ENCODE measurements at places on chromosomes 12 and 14.
A peak's percentile ranks its signal among the peaks of the same experiment; 100 is the strongest.

GRCh38 chr12:94240171-94240570 lies 91.8 kb downstream of the PLXNC1 start:
- DNase-seq = peak; percentile 8

- DNase-seq = no peak
Observed at GRCh38 chr12:110382683-110383082, 20.8 kb downstream of the ANAPC7 start.

- no peak for DNase-seq
Observed at GRCh38 chr14:93744176-93744575, 44.1 kb downstream of the PRIMA1 start.

DNA sequence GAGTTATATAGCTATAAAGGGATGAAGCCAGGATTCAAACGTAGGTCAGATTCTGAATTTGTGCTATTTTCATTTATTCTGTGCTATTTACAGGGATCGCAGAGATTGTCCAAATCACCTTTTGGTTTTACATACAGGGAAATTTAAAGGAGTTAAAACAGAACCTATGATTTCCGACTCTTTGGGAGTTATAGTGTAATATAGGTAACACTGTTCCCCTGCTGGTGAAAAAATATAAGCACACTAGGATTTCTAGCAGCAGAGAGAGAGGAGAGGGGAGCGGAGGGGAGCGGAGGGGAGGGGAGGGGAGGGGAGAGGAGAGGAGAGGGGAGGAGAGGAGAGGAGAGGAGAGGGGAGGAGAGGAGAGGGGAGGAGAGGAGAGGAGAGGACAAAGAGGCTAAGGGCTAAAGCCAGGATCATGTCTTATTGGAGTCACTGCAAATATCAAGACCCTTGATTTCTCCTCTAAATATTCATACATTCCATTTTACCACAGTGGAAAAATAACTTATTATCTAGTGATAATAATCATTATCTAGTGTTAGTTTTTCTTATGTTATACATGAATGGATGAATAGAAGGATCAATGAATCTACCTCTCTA lies 46.2 kb upstream of the KCNH5 start:
- DNase-seq = no peak

DNA sequence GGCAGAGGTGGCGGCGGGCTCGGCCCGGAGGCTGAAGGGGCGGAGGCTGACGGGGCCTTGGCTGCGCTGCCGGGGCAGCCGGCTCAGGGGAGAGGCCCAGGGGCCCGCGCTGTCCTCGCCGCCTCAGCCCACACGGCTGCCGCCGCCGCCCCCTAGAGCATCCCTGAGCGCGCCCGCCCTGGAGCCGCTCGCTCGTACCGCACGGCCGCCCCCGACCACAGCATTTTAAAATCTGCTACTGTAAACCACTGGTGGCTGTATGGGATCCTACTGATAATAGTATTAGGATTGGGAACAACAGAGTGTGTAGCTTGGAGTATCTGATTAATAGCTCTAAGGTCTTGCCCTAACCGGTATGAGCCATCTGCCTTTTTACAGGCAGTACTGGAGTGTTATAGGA lies 22.2 kb upstream of the EDDM3A start:
- no peak for DNase-seq

DNA sequence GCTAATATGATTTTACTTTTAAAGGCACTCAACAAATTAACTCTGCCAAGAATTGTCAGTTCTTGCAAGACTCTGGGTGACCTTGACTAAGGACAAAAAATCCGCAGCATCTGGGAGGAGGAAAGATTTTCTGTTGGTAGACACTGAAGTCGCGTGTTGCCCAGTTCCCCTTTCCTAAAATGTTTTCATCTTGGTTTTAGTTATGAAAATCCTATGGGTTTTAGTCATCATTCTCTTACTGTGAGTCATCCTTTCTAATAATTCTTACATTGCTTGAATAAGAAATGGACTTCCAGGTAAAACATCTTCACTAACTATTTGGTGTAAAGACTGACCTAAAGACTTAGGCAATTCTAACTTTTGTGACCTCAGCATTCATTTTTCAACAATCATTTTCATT lies 9.1 kb downstream of the GSG1 start:
- no peak for DNase-seq

DNA sequence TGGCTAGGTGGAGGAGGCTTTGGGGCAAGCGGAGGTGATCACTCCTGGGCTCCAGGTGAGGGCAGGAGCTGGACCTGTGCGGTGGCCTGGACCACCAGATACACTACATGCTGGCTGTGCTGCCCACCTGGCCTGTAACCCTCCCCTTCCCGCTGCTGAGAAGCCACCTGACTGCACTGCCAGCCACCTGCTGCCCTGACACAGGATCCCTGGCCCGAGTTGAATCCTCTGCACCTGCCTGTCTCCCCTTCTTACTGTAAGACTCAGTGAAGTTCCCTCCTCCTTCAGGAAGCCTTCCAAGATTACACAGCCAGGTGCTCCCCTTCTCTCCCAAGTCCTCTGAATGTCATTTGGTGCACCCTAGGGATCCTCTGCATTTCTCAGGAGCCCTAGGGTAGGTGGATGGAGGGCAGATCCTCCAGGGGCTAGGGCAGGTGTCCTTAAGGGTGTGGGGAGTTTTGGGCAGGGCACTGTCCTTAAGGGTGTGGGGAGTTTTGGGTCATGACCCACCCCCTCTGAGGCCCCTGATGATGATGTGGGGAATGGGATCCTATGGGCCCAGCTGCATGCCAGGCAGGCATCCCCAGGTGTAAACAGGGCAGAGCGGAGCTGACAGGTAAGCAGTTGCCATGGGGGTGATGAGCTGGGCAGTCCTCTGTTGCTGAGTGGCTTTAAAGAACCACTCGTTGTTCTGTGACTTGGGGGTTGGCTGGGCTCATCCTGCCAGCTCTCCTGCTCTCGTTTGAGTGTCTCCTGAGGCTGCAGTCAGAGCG lies 6.7 kb upstream of the MTA1 start:
- DNase-seq = no peak

- DNase-seq = no peak
Observed at GRCh38 chr12:88717188-88717587, 136.9 kb upstream of the KITLG start.

DNA sequence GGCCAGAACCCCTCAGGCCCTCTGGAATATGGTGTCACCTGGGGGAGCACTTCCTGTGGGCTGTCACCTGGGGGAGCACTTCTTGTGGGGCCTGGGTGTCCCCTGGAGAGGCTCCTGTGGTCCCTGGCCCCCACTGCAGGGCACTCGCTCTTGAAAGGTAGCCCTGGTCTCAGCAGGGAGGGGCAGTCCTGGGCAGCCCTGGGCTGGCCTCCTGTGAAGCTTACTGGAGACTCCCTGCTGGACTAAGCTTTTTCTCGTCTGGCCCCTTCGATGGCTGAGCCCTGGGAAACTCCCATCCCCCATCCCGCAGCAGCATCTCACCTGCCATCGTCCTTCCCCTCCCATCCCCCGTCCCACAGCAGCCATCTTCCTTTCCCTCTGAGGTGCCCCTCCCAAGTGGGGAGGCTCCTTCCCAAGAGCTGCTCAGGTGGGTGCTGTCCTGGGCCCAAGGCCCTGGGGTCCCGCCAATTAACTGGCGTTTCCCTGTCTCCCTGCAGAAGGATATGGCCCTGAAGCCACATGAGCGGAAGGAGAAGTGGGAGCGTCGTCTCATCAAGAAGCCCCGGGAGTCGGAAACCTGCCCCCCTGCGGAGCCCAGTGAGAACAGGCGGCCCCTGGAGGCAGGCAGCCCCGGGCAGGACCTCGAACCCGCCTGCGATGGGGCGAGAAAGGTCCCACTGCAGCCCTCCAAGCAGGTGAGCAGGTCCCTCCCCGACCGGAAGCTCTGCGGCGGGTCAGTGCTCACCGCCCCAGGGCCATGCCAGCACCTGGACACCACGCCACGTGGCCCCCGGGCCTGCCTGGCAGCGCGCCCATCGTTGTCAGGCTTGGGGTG lies 17.9 kb downstream of the FBRSL1 start:
- DNase-seq = no peak

DNA sequence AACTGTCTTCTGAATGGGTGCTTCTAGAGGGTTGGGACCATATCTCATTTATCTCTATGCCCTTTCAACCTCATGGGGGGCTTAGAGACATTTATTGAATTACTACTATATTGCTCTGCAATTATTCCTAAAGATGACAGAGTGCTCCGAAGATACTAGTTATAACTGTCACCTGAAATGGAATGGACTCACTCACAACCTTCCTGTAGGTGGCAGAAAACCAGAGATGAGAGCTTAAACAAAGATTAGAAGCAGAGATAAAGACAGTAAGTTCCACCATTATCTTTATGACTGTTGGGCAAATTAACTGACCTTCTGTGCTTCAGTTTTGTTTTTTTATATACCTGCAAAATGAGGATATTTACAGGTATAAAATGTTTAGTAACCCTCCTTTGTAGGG lies 31.5 kb upstream of the GTF2A1 start:
- no peak for DNase-seq

GRCh38 chr14:51908086-51908485 lies 47.7 kb downstream of the GNG2 start:
- DNase-seq = no peak

DNA sequence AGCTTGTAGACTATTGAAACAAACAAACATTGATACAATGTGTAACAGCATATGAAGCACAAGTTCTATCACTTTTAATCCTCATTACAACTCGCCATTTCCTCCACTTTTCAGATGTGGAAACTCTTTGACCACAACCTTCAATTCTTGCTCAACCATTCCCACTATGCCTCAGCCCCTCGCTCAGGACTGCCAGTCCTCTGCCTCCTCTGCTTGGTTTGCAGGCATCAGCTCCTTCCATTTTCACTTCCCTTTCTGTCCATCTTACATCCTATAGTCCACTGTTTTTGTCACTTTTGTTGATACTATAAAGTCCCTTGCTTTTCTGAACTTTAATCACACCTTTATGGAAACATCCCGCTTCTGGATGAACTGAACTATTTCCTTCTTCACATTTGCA lies 28.2 kb upstream of the CD27 start:
- no peak for DNase-seq

DNA sequence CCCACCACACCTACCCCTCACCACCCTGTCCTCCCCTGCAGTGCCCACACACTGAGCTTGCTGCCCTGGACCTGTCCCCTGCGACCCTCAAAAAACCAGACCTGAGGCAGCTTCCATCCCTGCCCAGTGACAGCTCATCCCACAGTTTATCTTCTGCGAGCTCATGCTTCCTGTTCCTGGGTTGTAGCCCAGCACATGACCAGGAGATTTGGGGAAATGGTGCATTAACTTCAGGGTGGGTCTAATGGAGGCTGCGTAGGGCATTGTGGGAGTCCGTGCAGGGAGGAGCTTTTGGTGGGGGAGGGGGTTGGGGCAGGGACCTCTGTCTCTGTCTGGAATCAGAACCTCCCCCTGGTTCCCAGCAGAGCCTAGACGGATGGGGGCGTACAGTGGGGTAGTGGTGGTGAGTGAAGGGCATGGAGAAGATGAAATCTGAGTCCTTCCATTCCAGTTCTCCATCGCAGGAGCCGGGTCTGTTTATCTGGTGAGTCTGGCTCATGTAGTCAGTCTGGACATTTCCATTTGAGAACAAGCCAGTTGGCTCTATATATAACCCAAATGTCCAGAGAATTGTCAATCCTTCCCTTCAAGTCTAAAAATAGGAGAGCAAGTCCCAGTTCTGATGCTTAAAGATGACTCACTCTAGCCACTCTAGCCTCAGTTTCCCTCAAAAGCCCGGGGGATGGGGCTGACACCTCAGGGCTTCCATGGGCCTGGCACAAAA lies 270.9 kb downstream of the CACNA1C start:
- DNase-seq = no peak

GRCh38 chr12:25469368-25469767 lies 83.7 kb downstream of the LMNTD1 start:
- no peak for DNase-seq
